Activated naive CD8-positive, alpha-beta T cell treated with anti-CD3 and anti-CD28 coated beads for 36 hours (primary cell): ENCODE measurements at places on chromosomes 7 and 10. TPM values are rescaled to one million over a fixed set of nuclear protein-coding genes. Genes with fewer than 3 reads are reported as not detected.

DNA sequence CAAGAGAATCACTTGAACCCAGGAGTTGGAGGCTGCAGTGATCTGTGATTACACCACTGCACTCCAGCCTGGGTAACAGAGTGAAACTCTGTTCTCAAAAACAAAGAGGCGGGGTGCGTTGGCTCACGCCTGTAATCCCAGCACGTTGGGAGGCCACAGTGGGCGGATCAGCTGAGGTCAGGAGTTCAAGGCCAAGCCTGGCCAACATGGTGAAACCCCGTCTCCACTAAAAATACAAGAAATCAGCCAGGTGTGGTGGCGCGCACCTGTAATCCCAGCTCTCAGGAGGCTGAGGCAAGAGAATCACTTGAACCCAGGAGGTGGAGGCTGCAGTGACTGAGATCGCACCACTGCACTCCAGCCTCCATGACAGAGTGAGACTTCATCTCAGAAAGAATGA is 42.4 kb upstream of the NCAPG2 start:
- no peak for DNase-seq

DNA sequence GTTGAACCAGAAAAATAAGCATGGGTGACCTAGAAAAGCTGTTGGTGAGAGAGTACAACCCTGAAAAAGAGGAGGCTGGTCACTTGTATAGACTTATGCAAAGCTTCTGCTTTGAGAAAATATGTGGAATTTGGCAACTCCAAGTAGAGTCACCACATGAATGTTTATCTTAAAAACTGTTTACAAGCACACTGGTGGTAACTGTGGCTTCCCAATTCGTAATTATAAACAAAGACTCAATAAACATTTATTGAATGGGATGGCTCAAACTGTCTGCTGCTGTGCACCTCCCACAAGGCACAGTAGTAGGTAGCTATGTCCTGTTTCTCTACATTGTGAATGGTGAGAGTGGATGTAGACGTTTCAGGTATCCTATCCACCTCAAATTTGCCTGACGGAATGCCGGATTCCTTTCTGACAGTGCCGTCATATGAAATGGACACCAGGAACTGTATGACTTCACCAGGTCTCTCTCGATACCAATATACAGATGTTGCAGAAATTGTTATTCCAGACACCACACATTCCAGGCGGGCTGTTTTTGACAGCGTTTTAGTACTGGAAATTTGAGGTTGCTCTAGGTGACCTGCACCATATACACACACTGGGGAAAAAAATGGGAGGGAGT is 43.4 kb upstream of the TARP start:
- DNase-seq, result no peak

GRCh38 chr10:24690961-24691512 is 32.6 kb downstream of the ARHGAP21 start:
- DNase-seq, result no peak

- no peak for DNase-seq
Measured at GRCh38 chr10:129621693-129622092, 154.7 kb downstream of the MGMT start.

GRCh38 chr7:1425292-1426136 is 33.8 kb downstream of the MICALL2 start:
- DNase-seq, result no peak

- no peak for DNase-seq
Measured at GRCh38 chr7:23353172-23353571, 54.0 kb downstream of the MALSU1 start.

DNA sequence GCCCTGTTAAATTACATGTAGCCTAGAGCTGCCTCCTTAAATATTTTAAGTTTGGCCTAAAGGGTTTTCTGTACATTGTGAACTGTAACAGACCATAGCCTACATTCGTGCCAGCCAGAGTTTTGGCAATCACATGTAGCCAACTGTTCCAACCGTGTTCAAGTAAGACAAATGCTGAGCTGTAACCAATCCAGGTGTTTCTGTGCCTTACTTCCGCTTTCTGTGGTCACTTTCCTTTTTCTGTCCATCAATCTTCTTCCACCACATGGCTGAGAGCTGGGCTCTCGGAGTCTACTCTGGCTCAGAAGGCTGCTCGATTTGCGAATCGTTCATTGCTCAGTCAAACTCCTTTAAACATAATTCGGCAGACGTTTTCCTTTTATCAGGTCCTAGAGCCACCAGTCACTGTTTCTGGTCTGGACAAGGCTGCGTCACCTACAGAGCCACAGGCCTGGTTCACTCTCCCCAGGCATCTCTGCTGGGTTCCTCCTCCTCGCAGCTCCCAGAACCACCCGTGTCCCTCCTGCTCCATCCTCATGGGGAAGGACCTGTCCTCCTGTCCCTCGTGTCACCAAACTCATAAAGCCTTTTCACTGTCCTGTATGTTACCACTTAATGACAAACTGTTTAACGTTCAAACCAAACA is 158.0 kb upstream of the RHEB start:
- no peak for DNase-seq

GRCh38 chr7:94439893-94440381 is 45.2 kb downstream of the COL1A2 start:
- DNase-seq, result no peak

GRCh38 chr10:7335977-7336376 is 74.9 kb downstream of the SFMBT2 start:
- DNase-seq, result no peak

DNA sequence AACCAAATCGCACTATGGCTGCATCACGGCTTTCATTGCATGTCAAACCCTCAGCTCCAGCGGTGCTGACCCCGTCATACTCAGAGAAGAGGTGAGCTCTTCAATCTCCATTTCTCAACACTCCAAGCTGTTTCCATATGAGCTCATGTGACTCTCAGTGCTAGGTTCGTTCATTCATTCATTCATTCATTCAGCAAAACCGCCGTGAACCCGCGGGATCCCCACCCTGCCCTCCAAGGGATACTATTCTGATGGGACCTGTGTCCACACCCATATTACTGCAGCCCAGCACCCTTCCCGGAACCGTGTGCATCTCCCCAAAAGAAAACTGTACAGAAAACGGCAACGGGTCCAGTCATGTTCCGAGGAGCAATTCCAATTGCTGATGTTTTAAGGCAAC is 184.7 kb downstream of the DIP2C start:
- no peak for DNase-seq

DNA sequence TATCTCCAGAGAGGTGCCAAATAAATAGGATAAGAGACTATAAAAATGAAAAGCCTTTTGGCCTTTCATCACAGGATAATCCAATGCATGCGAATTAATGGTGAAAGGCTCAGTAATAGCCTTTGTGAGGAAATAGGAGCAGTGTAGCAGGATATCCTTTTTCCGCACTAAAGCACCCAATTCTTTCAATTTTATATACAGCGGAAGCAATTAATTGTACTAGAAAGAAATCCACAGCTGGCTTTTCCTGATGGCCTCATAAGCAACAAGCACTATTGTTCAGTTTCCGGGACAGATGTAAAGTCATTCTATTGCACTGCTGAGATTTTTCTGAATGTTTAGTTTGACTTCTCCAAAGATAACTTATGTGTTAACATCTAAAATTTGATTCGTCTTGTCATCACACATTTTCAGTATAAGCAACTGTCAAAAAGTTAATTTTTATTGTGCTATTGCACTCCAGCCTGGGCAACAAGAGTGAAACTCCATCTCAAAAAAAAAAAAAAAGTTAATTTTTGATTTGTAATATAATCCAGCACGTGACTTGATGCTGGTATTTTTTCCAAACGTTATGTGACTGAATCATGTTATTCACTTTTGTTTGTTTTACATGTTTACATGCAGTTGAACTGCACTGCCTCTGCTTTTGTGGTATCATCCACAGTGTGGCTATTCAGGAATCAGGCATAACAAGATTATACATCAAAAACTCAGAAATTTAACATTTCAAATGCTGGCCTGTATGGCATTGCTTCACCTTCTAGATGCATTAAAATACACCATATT is 8.4 kb upstream of the BMPR1A start:
- no peak for DNase-seq

- DNase-seq, result no peak
Measured at GRCh38 chr10:110355922-110356627, 51.4 kb upstream of the SMNDC1 start.

DNA sequence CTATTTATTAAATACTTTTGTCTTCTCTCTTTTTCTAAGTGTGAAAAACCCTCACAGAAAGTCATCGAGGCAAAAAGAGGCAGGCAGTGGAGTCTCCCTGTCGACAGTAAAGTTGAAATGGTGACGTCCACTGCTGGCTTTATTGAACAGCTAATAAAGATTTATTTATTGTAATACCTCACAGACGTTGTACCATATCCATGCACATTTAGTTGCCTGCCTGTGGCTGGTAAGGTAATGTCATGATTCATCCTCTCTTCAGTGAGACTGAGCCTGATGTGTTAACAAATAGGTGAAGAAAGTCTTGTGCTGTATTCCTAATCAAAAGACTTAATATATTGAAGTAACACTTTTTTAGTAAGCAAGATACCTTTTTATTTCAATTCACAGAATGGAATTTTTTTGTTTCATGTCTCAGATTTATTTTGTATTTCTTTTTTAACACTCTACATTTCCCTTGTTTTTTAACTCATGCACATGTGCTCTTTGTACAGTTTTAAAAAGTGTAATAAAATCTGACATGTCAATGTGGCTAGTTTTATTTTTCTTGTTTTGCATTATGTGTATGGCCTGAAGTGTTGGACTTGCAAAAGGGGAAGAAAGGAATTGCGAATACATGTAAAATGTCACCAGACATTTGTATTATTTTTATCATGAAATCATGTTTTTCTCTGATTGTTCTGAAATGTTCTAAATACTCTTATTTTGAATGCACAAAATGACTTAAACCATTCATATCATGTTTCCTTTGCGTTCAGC is 43.4 kb downstream of the TARP start:
- DNase-seq, result no peak

DNA sequence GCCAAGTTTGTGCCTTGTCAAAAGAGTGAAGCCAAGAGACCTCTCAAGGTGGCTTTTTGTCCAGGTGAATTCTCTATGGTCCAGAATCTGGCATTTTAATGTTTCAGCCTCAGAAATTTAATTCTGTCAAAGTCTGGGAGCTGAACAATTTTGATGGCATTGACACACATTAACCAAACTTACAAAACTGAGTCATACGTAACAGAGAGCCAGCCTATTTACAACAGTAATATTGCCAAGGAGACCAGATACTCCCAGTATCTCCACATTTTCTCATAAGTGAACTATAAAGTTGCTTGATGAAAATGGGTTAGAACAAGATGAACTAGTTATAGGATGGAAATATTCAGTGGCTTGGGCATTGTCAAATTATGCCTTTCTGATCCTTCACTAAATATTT is 43.8 kb downstream of the PDE6C start:
- no peak for DNase-seq

Gene UCN3
- not detected for total RNA-seq

Gene LIPK
- not detected for total RNA-seq

Gene AKR1C4
- total RNA-seq, result not detected
